ENCODE measurements at places on chromosomes 3 and 15.
A peak's percentile ranks its signal among the peaks of the same experiment; 100 is the strongest.

GRCh38 chr3:194740859-194741491 is 55.3 kb downstream of the FAM43A start:
- DNase-seq, result no peak

GRCh38 chr3:197203714-197204146 is 94.7 kb downstream of the DLG1 start:
- no peak for DNase-seq

DNA sequence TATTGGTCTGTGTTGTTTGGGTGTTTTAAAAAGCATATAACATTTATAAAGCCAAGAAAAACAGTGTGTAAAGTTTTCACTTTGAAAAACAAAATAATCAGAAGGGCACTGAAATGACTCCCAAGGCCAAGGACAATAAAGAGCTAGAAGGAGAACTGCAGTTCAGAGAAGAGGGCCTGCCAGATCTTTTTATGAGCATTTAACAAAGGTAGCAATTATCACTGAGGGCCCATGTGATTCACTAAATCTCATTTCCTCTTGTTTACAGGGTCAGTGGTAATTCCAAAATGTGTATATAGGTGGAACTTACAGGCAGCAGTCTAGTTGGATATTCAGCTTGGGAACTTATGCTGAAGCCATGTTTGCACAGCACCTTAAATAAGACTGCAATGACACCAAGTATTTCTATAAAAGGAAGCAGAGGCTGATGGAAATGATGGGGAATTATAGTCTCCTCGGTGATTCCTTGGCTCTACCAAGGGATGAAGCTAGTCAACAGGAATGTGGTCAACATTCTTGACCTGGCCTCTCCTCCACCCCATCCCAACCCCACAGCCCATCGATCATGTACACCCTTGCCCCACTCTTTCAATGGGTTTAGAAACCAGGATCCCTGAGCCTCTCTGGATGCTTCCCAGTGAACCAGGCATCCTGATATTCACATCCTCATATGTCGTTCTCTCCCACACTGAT is 54.4 kb upstream of the THUMPD3 start:
- no peak for DNase-seq

DNA sequence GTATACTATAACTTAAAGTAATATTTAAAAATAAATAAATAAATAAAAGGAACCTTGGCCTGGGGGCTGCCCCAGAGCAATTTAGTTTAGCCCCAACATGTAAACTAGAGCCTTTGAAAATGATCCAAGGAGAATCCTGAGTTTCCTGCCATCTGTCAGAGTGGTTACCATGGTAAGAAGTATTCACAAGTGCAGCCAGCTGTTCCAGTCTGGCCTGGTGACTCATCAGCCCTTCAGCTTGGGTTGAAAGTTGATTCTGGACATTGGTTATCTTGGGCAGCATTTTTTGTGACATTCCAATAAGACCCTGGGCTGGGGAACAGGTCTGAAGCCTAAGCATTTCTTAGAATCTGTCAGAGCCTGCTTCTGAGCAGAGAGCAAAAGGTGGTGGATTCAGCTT is 72.7 kb upstream of the LRTM1 start:
- no peak for DNase-seq

GRCh38 chr3:217099-217813 is 20.7 kb downstream of the CHL1 start:
- DNase-seq, result no peak

- no peak for DNase-seq
Observed at GRCh38 chr15:85785887-85786780, 8.6 kb downstream of the KLHL25 start.

- no peak for DNase-seq
Observed at GRCh38 chr15:64975390-64975789, 14.3 kb downstream of the SPG21 start.

GRCh38 chr15:59137566-59137965 is 32.6 kb downstream of the CCNB2 start:
- no peak for DNase-seq

- no peak for DNase-seq
Observed at GRCh38 chr3:30437171-30437601, 169.2 kb upstream of the TGFBR2 start.

DNA sequence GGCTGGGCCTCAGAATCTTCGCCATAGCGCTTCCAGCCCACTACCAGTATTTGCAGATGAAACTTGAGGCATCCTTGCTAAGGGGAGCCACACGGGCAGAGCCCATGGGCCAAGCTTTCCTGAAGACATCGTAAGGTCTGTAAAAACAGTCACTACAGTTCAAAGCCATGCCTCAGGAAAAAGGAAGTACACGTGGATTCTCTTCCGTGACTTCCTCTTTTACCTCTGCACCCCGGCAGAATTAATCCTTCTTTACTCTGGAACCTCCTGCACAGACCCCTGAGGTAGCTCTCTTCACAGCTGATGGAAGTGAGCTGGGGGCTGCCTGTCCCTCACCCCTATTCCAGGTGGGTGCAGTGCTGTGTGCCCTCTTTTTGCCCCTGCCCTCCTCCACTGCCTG is 129.2 kb downstream of the CHDH start:
- DNase-seq, result peak; percentile 29

- DNase-seq, result no peak
Observed at GRCh38 chr15:85415783-85416182, 35.4 kb downstream of the AKAP13 start.

DNA sequence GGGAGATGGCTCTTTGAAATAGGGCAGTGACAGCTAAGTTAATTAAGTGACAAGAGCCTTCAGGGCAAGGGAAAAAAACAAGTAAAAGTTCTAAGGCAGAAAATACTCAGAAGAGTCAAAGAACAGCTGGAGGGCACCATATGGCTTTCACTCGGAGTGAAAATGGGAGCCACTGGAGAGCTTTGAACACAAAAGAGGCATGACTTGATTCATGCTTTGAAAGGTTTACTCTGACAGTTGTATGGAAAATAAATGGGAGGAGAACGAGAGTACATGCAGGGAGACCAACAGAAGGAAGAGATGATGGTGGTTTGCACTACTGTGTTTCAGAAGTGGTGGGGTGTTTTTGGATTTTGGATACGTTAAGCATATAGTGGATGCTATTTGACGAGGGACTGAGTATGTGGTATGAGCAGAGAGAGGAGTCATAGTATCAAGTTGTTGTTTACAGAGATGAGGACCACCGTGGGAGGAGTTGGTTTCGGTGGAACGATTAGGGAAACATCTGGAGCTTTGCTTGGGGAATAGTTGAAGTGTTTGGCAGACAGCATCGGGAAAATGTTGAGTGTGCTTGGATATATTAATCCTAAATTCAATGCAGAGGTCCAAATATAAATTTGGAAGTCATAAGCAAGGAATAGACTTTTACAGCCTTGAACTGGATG is 411.5 kb downstream of the GABRG3 start:
- no peak for DNase-seq

DNA sequence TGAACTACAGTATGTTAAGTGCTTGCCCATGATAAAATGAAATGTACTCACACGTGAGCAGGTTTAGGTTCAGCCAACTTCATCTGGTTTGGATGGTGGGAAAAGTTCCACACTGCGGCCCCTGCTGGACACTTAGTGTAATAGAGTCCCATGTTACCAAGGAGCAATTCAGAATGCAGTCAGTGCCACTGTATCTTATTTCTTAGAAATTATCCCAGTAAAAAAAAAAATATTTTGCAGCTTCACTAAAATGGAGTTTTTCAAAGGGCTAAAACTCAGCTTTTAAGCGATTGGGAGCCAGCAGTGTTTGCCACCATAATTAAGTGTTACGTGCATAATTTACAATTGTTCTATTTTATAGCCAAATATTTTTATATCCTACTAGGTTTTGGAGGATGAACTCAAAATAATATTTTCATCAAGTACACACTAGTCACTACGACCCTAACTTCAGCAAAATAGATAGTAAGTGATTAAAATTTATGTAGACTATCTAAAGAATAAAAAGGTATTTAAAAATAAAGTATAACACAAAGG is 371.7 kb upstream of the GBE1 start:
- DNase-seq, result peak; percentile 85

GRCh38 chr3:190692256-190692655 is 170.2 kb downstream of the GMNC start:
- peak; percentile 23 for DNase-seq

DNA sequence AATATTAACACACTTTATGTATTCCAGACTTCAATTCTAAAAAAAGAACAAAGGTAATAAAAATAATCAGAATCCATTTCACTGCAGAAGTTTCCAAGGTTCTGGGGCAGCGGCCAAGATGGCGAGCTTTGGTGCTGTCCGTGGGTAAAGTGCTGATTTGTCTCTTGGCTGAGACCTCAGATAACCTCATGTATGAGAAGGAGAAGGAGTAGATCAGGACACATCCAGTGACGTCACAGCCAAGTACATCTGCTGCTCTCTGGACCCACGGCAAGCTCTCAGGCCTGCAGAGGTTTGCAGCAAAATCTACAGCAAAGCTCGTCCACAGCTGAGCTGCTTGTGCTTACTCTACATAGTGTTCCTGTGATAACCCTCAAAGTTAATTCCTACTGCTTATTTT is 165.7 kb downstream of the MAGI1 start:
- no peak for DNase-seq

GRCh38 chr15:80828796-80829195 is 49.6 kb downstream of the CEMIP start:
- DNase-seq, result no peak

GRCh38 chr15:80275961-80276360 is 23.9 kb upstream of the CTXND1 start:
- DNase-seq, result no peak
